ENCODE measurements at places on chromosomes 12 and 14.

DNA sequence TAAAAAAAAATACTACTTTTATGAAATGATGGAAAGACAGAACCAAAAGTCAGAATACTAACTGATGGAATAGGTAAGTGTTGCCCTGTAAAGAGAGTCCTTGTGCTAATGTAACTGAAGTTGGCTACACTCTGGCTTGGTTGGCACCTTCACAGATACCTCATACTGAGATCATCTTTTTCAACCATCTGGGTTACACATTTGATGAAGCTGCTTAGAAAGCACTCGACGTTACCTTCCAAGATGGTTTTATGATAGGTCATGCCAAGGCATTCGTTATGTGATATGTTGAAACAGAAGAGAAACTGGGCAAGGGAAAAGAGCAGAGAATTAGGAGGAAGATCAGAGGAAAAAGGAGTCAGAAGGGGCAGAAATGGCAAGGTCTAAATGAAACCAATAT is 203.8 kb downstream of the ADAMTS20 start:
- no peak for DNase-seq

DNA sequence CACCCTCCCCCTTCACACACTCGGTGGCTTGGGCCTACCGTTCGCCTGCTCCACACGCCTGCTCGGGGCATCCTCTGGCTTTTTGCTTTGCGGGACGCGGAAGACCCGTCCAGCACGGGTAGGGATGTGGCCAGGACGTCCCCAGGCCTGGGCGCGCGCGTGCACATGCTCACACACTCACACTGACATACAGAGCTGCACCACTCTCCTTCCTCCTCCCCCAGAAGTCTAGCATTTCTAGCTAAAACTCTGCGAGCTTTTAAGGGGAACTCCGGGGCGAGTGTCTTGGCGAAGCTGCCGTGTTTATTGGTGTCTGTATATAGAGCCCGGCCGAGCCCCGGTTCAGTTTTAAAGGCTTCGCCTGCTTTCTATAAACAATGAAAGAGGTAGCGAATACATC is 5.0 kb downstream of the TBX5 start:
- no peak for DNase-seq

- DNase-seq = no peak
Observed at GRCh38 chr12:108581311-108582227, 16.3 kb downstream of the TMEM119 start.

GRCh38 chr12:2959192-2959504 is at the start of gene TEAD4:
Gene TEAD4, plus strand, starts transcription at chr12:2959397.
- peak; percentile 47 for DNase-seq

DNA sequence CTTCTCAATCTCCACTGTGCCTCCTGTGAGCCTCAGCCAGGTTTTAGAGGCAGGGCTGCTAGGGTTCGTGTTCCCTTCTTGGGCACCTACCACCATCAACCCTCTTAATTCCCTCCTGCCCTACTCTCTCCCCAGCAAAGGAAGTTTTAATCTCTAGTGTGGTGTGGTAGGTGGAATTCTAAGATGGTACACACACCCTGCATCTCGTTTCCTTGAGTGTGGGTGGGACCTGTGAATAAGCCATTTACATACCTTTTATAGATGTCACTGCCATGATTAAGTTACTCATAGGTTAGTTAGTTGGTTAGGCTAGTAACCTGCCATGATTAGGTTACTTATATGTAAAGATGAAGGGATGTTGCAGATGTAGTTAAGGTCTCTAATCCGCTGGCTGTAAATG is 114.8 kb upstream of the VRK1 start:
- no peak for DNase-seq

GRCh38 chr12:112506513-112507166 is 87.9 kb downstream of the PTPN11 start:
- DNase-seq = no peak

DNA sequence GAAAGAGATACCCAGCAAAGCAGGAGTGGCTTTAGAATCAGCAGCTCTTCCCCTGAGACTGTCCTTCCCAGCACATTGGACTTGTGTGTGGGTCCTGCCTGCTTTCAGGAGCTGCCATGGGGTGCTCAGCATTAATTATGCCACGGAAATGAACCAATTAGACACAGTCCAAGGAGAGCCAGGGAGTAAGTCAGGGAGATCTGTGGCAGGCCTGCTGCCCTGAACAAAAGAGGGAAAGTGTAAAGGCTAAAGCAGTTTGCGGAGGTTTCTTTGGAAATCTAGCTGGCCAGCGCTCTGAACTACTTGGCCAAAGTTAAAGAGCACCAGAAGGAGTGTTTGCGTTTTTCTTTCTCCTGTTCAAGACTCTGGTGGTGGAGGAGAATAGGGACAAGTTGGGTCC is 65.7 kb upstream of the SRSF5 start:
- no peak for DNase-seq

DNA sequence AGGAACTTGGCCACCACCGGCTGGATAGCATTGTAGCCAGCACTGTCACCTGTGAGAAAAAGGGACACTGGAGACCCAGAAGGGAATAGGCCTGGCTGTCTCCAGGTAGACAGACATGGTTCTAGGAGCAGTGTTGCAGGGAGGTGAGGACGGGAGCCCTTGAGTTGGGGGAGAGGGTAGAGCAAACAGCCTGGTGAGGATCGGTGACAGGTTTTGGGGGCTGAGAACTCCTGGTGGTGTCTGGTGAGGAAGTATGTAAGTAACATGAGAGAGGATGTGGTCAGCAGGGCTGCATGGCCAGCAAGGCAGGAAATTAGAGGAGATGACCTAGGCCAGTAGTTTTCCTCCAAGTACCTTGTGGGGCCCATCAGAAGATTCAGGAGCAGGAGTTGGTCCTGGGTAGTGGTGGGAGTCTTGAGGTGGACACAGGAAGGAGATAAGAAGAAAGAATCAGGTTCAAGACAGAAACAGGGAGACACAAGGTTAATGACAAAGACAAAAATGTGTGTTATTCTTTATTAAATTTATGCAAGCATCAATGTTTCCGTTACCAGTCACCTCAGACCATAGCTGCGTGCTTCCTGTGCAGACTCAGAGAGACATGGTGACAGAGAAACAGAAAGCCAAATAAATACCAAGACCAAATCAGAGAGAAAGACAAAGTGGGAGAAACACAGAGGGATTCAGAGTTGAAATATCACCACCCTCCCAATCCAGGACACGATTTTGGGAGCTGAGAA is at the start of gene ARHGAP9:
Gene ARHGAP9 (minus strand): TSS at position 491 of the 740 bp plus-strand sequence. CDS start 460 bp downstream, at position 31.
- no peak for DNase-seq

DNA sequence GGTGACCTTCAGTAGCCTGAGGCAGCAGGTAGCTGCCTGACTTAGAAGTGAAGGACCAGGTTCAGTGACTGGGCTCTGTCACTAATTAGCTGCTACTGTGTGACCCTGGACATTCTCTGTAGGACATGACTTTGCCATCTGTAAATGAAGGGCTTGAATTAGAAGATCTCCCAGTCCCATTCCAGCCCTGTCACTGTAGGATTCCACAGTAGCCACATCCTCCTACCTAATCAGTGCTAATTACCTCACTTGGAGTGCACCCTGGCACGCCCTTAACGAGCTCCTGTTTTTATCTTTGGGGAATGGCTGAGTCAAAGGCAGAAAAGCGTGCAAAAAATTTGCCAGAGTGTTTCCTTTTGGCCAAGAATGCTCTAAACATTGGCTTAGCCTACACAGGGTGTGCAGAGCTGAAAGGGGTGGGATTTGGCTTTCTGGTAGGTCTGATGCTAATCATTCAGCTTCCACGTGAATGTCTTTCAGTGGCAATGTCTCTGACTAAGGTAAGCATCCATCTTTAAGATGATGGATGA is 6.8 kb downstream of the NTF3 start:
- no peak for DNase-seq

DNA sequence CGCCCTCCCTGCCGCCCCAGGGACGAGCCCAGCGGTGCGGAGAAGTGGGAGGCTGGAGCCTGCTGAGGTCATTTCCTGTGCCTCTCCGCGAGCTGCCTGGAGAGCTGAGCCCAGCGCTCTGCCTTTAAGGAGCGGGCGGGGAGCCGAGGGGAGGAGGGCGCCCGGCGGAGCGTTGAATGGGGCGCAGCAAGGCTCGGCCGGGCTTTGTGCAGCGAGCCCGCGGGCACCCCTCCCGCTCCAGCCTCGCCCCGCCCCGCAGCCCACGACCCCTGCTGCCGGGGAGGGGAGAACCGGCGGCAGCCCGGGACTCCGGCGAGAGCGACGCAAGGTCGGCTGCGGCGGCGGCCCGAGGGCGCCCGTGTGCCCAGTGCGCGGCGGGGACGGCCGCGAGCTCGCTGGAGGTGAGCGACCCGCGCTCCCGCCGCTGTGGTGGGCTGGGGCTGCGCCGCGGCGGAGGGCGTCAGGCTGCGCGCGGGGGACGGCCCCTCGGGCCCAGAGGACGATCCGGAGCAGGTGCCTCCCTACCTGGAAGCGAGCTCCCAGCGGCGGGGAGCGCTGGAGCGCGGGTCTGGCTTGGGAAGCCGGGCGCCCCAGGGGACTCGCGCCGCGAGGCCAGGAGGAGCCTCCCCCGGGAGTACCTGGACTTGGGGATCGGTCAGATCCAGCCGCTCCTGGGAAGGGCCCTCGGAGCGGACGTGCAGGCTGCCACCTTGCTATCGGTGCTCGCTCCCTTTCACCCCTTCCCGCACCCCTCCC is at the start of gene PLEKHH1:
Gene PLEKHH1 (plus strand): TSS at position 293 of the 756 bp plus-strand sequence. CDS start 8,578 bp downstream, outside the sequence.
- DNase-seq = peak; percentile 67

GRCh38 chr12:130374083-130374482 is 36.4 kb downstream of the PIWIL1 start:
- no peak for DNase-seq

DNA sequence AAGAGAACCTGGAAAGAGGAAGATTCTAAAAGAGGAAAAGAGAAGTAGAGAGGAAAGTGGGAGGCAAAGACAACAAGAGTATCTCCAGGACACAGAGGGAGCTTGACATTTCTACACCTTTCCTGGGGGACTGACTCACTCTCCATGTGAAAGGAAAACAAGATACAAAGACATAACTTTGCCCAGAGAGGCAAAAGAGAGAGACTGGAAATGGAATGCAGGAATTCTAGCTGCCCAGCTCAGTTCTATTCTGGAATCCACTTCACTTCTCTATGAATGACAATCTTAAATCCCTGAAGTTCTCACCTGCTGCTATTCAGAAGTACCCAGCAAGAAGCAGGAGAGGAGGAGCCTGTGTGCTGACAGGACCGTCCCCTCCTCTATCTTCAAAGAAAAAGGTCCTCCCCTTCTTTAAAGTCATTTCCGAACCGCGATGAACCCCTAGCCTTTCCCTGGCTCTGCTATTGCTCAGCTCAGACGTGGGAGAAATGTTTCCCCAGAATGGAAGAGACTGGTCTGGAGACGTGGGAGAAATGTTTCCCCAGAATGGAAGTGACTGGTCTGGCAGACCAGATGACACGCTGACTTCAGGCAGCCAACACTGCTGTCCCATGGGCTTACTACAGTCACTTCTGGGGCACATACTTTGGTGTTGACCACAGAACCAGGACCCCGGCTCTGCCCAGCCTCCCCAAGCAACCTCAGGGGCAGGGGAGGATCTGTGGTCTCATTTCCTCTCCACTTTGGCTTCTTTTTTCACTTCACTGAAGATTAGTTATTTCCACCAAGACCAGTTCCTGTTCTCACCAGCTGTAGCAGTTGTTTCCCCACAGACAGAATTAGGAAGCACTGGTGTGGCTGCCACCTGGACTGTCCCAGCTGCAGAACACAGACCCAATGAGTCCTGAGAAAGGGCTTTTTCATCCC is 8.3 kb downstream of the FMNL3 start:
- DNase-seq = no peak

DNA sequence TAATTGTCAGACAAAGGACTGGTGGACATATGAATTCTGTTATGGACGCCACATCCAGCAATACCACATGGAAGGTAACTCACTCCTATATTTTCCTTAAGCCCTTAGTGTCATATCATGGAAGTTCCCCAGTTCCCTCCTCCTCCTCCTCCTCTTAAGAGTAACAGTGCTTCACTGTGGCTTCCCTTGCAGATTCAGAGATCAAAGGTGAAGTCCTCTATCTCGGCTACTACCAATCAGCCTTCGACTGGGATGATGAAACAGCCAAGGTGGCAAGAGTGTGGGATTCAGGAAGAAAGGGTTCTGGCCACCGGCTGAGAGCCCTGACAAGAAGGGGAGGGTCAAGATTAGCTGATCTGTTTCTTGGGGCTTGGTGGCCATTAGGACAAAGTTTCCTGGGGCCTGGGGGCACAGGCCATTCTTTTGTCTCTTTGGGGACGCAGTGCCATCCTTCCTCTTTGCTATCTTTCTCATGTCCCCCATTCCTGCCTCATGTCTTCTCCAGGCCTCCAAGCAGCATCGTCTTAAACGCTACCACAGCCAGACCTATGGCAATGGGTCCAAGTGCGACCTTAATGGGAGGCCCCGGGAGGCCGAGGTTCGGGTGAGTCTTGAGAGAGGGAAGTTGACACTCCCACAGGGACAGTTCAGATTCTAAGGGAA is 2.0 kb downstream of the OS9 start:
- no peak for DNase-seq

DNA sequence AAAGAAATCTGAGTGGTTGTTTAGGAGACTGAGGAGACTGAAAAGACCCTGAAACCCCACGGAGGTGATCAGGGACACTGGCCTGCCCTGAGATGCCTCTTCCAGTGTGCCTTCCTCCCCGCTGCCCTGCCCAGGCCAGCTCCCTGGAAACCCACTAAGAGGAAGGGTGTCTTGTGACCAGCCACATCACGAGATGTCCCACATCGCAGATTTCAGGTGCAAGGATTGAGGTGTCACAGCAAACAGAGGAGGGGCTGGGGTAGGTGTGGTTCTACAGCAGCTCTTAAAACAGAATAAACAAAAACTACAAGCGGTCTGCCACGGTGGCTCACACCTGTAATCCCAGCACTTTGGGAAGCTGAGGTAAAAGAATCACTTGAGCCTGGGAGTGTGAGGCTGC is 184.3 kb upstream of the C14orf180 start:
- no peak for DNase-seq

DNA sequence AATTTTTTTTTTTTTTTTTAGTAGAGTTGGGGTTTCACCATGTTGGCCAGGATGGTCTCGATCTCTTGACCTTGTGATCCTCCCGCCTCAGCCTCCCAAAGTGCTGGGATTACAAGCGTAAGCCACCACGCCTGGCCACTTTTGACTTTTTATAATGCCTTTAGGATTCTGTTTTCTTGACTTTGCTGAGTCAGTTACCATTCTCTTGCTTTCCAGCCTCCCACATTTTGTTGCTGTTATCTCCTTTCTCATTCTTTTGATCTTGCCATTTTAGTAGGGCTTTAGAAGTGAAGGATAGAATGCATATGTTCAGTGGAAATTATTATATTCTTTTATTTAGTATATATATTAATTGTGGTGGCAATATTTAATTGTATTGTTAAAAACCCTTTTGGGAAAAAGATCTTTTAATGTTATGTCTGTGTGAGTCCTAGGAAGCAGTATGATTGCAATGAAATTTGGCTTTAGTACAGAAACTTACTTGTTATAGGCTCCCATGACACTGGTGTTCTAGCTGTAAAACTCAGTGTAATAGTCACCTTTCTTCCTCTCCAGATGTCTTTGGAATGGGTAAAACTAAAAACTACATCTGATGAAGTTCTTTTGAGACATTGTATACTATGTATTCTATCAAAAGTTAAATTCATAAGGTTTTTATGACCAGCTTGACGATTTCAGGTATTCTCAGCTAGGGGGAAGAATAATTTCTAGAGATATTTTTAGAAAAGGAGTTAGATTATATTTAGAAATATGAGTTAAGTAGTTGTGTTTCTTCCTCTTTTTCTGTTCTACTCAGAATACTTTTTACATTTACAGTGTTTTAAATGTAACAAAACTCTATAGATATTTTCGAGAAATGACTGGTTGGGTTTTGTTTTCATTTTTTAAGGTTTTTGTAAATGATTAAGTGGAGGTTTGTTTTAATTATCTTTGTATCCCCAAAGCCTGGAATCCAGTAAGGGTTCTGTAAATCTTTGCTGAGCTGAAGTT is 74.7 kb downstream of the APAF1 start:
- DNase-seq = no peak
